ENCODE measurements at places on chromosomes 4 and X.

DNA sequence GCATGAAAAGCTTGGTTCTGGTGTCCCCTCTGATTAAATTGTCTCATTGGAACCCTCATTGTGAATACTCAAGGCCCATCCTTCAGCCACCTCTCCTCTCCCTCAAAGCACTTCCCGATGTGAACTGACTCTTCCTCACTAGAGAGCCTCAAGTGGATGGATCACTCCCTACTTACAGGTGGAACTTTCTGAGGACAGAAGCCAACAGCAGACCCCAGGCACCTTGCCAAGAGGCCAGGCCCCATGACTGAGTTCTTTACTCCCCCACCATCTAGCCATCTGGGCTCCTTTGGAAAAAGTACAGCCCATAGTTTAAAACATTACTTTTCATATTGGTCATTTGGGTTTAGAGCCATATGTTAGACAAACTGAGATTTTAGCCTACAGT lies 224.1 kb downstream of the SHROOM3 start:
- no peak for DNase-seq

GRCh38 chr4:78298618-78299017 lies 241.5 kb downstream of the FRAS1 start:
- no peak for DNase-seq

- no peak for DNase-seq
These were observed 213.3 kb upstream of the MAB21L2 start for GRCh38 chr4:150368667-150369066.

DNA sequence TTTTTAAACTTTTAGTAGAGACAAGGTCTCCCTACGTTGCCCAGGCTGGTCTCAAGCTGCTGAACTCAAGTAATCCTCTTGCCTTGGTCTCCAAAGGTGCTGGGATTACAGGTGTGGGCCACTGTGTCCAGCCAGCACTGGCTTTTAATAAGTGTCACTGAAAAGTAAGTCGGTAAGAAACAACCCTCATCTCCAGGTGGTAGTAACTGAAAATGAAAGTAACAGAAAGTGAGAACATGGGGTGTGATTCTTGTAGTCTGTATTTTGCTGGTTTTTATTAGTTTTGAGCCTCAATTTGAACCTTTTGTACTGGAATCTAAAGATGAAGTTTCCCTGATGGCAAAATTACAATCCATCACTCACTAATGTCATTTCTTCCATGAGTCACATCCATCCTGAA lies 238.1 kb upstream of the AGA start:
- DNase-seq, result no peak

DNA sequence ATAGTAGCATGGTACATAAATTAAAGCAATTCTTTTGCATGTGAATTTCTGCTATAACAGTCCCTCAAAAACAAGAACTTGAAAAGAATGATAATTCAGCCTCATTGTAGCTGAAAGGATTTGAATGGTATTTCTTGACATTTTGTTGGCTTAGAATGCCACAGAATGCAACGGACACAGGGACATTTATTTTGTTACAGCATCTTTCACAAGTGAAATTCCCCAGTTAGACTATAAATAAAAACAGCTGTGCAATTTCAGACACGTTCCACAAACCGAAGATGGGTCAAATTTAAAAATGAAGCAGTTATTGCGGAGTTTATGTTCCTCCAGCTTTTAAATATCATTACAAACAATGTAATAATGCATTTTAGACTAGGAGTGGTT lies 82.8 kb upstream of the AMELX start:
- no peak for DNase-seq

DNA sequence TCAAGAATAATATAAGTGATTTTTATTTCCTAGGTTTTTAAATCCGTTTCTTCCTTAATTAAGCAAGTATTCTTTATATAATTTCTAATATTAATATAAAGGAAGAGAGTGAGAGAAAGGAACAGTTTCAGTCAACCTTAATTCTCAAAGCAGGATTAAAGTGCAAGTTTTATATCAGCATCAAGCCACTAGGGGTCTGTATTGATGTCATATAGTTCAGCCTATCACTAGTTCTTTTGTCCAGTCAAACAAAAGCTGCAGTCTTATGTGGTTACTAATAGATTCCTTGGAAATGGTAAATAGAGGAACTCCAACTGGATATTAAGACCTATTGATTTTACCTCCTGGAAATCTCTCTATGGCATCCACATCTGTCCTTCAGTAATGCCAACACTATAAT lies 82.0 kb downstream of the NAP1L3 start:
- no peak for DNase-seq

GRCh38 chr4:147814376-147814775 lies 82.5 kb downstream of the ARHGAP10 start:
- no peak for DNase-seq

All from activated CD4-positive, alpha-beta T cell treated with anti-CD3 and anti-CD28 coated beads for 24 hours (primary cell).